ENCODE measurements at places on chromosomes 3 and 15. TPM values are rescaled to one million over a fixed set of nuclear protein-coding genes. Genes with fewer than 3 reads are reported as not detected.

DNA sequence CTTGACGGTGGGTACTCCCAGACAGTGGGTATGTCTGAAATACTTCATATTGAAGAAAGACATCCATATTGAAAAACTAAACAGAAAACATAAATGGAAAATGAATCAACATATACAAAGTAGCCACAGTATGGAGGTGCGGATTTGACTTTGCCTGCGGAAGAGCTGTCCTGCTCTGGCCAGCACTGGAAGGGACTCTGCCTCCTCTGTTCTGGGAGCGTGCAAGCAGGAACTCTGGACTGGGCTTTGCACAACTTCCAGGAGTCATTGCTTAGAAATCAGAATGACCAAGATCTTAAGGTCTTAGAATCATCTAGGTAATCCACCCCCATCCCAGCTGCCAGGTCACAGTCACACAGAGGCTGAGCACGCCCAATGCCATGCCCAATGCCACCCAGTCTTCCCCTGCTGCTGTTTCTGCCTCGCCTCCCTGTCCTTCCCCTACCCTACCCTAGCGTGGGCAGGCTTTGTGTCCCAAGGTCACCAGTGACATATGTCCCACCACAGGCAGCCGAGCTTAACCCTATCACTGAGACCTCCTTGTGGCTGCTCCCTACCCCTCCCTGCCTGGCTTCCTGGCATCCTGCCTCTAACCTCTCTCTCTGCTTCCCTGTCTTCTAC lies 36.3 kb downstream of the CDC25A start:
- DNase-seq = no peak

The CAPN3 gene
- polyA plus RNA-seq = 1.9 TPM

The FAM240A gene
- polyA plus RNA-seq = not detected

- DNase-seq = no peak
Measured at GRCh38 chr3:36496684-36497633, 116.7 kb downstream of the STAC start.

The PLCD1 gene
- 11.6 TPM for polyA plus RNA-seq

DNA sequence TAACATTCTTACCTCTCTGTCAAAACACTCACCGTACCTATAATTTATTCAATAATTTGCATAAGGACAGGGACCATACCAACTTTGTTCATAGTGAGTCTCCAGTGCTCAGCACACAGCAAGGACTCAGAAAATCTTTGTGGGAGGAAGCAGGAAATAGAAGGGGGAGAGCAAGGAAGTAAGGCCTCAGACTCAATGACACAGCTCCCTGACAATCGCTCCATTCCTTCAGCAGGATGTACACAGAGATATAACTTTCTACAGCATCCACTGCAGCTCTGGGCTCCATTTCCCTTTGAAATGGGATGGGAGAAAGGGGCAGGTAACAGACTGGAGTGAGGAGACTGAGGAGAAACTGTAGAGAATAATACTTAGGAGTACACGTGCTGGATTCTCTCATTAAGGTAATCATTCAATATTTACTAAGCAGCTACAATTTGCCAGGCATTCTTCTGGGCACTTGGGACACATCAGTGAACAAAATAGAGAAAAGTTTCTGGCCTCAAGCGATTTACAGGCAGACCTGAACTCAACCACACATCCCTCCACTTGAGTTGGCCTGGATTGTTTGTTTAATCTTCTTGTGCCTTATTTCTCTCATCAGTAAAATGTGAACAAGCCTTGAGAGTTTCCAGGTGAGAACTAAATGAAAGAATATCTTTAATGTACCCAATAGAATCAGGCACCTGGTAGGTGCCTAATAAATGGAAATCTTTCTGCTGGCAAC lies 330.3 kb upstream of the THBS1 start:
- no peak for DNase-seq

DNA sequence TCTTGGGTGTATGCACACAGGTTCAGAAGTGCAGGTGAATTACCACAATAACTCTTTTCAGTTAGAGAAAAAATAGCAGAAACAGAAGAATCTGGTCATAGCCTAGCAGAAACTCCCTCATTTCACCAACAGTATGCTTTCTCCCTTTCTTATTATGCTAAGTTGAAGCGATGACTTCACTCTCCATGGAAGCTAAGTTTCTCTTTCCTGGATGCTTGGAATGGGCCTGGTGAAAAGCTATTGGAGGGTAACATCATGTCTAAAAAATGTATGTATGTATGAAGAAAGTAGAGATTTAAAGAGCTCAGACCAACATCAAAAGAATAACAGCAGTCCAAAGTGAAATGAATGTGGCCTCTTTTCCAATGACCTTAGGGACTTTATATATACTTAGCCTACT lies 145.5 kb downstream of the TIGIT start:
- no peak for DNase-seq

DNA sequence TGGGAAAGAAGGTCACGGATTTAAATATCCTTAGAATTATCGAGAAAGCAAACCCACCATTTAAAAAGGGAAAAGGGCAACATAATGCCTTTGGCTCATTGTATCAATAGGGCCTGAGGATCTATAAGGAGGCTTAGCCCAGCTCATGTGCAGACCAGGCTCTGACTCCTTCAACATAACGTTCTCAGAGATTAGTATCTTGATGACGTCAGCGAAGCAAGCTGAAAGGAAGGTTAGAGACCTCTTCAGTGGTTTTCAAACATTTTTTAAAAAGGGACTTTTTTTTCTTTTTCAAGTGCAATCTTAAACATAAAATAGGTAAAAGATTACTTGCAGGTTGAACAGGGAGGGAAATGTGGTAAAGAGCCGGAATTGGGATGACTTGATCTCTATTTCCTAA lies 463.9 kb upstream of the ADAMTS9 start:
- DNase-seq = no peak

The PAK6 gene
- polyA plus RNA-seq = 2.0 TPM

DNA sequence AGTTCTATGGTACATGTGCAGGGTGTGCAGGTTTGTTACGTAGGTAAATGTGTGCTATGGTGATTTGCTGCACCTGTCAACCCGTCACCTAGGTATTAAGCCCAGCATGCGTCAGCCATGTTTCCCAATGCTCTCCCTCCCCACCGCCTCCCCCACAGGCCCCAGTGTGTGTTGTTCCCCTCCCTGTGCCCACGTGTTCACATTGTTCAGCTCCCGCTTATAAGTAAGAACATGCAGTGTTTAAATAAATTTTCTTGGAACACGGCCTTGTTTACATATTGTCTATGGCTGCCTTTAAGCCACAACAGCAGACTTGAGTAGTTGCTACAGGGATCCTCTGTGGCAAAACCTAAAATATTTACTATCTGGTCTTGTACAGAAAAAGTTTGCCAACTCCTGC lies 41.3 kb upstream of the CORO2B start:
- no peak for DNase-seq

- no peak for DNase-seq
Measured at GRCh38 chr3:153232851-153233271, 70.8 kb downstream of the RAP2B start.

DNA sequence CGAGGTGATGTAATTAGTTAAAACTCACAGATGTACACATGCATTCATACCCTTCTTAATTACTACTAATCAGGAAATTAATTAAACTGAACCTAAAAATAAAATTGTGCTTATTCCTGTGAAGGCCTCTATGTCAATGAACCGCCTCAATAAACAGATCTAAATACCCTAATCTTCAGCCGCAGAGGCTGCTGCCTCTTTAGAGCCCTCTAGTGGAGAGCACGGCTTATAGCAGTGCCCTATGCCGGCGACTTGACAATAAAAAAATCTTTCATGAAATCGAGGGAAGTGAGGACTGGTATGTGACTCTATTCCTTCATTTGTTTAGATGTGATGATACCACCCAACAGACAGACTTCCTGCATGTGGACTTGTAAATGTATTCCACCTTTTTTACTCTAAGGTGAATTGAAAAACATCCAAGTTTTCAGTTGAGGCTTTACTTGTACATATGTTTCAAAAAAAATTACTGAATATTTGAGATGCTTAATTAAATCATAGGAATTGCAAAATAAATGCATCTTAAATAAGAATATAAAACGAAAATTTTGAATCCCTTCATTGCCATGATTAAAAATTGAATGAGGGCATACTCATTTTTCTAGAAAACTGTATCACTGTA lies 8.3 kb upstream of the EPHA3 start:
- no peak for DNase-seq

GRCh38 chr3:55044486-55044885 lies 116.6 kb upstream of the LRTM1 start:
- no peak for DNase-seq

- DNase-seq = no peak
Measured at GRCh38 chr15:96619174-96619573, 288.7 kb downstream of the NR2F2 start.

- DNase-seq = no peak
Measured at GRCh38 chr3:50251220-50251619, 15.2 kb downstream of the GNAI2 start.

DNA sequence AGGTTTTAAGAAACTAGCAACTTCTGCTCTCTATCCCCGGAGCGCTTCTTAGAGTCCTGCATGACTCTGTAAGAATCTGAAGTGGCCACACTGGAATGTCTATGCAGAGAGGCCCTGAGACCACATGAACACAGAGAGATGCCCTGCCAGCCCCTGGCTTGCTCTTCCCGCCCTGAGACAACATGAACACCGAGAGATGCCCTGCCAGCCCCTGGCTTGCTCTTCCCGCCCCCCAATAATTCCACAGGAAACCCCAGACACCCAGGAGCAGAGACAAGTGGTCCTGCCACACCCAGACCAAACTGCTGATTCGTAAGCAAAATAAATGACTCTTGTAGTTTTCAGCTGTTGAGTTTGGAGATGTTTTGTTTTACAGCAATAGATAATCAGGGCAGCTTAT lies 166.1 kb downstream of the OSBPL10 start:
- DNase-seq = no peak

DNA sequence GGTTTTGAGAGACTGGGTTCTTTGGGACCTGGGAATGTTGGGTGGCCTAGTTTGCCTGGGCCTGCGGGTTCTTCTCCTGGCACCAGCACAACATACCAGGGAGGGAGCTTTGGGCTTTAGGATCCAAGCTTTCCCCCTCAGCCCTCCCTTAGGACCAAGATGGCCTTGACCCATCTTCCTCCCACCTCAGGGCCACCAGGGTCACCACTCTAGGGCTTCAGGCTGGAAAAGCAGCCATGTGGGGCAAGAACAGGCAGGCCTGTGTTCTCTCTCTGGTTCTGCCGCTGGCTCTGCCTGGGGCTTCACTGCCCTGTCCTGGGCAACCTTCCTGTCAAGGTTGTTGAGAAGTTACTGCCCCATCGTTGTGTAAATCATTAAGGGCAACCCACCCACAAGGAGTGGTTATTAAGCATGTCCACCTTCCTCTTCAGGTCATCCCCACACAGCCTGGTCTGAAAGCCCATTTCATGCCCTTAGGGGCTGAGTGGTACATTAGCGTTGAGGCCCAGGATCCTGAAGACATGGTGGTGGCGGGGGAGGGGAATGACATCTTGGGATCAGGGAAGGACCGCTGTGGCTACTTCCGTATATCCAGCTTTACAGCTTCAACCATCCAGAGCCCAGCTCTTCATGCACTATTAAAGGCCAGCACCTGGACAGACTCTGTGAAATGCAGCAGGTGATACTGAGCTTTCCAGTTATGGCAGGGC lies 652 bp downstream of the DUOX1 start:
- DNase-seq = no peak

DNA sequence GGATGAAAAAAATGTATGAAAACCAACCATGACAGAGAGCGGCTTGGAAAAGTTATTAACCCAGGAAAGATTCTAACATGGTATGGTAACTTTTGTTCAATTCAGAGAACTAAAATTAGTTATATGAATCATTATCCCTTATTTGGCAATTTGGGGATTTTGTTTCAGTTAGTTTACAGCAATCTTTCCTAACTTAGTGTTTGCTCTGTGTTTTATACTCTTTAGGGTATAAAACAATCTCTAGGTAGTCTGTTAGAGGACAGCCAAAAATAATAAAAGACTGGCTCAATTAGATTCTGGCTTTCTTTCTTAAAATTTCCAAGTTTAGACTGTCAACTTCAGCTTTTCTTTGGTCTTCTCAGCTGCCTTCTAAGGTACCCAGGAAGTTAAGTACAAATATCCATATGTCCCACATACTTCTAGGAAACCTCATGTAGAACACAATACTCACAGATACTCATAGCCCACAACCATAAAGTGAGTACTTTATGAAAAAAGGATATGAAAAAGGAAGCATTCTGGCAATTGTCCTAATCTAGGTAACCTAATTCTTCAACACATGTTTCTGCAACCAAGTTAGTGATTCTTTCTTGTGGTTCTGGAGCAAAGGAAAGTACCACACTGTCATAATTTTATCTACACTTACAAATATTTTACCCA lies 849.3 kb downstream of the ROBO1 start:
- DNase-seq = no peak

The CASR gene
- not detected for polyA plus RNA-seq

DNA sequence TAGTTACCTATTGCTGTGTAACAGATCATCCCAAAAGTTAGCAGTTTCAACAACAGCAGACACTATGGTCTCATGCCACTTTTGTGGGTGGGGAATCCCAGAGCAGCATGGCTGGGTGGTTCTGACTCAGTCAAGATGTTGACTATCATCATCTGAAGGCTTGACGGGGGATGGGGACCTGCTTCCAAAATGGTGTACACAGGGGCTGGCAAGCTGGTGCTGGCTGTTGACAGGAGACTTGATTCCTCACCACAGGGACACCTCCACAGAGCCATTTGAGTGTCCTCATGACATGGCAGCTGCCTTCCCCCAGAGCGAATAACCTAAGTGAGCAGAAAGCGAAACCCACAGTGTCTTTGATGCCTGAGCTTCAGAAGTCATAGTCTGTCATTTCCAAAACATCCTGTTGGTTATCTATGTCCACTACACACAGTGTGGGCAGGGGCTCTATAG lies 19.1 kb downstream of the DNAJB8 start:
- no peak for DNase-seq

- DNase-seq = no peak
Measured at GRCh38 chr3:81764665-81765064, 3.2 kb upstream of the GBE1 start.

The XYLB gene
- polyA plus RNA-seq = 1.2 TPM

The GOLGA8T gene
- 0.16 TPM for polyA plus RNA-seq

The TUSC7 gene
- polyA plus RNA-seq = not detected

The SLC6A1 gene
- not detected for polyA plus RNA-seq

The NR1I2 gene
- 0.40 TPM for polyA plus RNA-seq

The SCN11A gene
- not detected for polyA plus RNA-seq

GRCh38 chr15:31396881-31397560 lies 70.4 kb downstream of the KLF13 start:
- DNase-seq = no peak

DNA sequence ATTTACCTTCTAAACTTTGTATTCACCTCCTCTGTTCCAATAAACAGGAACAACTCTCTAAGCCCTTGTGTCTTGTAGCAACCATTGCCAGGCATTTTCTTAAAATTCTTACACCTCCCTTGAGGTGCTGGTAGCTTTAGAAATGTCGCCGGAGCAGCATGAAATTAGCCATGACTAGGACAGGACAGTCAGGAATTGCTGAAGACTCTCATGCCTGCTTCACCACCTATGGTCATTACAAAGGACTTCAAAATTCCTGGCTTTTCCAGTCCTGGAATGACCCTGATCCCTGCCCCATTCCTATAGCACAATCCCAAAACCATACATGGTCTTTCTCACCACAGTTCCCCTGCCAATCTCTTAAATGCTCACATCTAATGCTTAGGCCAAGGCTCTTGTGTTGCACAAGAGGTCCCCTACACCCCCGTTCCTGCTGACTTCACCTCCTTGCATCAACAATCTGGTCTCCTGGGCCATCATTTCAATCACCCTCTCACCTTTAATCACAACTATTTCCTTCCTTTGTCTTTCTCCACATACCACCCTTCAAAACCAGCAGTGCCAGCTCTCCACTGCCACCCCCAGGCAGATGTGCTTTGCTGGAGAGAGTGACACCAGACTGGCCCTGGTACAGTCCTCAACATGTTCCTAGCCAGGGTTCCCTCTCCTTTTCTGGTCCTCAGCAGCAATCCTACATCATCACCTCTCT lies 113.2 kb upstream of the TJP1 start:
- no peak for DNase-seq

GRCh38 chr3:134381831-134382442 lies 7.7 kb upstream of the AMOTL2 start:
- DNase-seq = no peak
